Activated CD8-positive, alpha-beta memory T cell treated with anti-CD3 and anti-CD28 coated beads for 24 hours (primary cell): ENCODE measurements at places on chromosomes 11 and 22.

DNA sequence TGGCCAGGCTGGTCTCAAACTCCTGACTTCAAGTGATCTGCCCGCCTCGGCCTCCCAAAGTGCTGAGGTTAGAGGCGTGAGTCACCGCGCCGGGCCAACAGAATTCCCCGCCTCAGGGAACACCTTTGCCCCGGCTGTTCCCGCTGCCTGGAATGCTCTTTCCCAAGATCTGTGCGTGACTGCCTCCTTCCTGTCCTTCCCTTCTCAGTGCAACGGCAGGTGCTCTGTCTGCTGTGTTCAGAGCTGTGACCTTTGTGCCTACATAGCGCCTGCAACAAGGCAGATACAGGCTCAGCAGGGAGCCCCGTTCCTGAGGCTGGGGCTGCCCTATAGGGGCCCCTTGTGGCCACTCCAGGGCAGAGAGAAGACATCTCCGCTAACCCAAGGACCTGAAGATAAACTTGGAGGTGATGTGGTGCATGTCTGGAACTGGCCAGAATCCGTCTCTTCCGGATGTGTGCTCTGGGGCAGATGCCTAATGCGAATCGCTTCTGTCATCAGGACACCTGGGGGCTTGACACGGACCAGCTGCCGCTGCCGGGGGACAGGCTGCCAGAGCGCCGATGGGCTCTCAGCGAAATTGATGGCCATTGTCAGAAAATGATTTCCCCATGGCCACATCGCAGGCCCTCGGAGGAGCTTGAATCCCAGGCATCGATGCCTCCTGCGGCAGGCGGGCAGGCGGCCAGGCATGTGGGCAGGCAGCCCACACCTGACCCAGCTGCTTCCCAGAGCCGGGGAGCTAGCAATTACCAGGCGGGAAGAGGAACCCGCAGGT lies 43.5 kb upstream of the TCF20 start:
- no peak for DNase-seq

GRCh38 chr22:43823353-43823908 lies 11.3 kb upstream of the EFCAB6 start:
- DNase-seq: peak; percentile 44

GRCh38 chr22:33461698-33462434 lies 403.7 kb upstream of the SYN3 start:
- no peak for DNase-seq

- DNase-seq: no peak
Measured at GRCh38 chr11:112044961-112045360, 19.8 kb downstream of the DLAT start.

GRCh38 chr11:113365895-113366294 lies 21.7 kb upstream of the ANKK1 start:
- no peak for DNase-seq

DNA sequence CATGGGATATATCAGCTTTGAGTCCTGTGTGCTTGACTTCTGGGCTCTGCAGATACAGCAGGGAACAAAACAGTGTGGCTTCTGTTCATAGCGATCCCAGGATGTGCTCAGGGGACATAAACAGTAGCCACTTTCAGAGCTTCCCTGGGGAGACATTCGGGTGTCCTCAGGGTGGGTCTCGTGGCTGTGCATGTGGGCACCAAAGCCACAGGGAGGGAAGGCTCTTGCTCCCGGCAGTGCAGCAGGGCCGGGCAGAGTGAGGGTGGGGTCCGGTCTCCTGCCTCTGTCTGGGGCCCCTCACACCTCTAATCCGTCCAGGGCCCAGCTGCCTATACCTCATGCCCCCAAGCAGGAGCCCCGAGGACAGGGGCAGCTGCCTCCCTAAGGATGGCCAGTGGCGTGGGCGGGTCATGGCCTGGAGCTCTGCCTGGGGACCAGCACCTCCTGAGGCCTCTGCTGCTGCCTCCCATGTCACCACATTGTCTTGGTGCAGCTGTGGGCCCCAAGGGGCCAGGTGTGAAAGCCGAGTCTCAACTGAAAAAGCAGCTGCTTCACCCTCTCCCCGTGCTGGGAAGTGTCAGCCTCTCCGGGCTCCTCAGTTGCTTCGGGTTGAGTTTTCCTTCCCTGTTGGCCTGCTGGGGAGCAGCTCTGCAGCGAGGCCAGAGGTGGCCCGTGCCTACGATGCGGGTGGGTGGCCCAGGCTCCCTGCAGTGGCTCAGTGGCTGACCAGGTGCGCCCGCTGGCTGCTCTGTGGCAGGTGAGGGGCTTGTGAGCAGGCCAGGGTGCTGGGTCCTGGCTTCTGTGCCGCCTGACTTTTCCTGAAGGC lies 3.8 kb downstream of the TPCN2 start:
- DNase-seq: no peak

DNA sequence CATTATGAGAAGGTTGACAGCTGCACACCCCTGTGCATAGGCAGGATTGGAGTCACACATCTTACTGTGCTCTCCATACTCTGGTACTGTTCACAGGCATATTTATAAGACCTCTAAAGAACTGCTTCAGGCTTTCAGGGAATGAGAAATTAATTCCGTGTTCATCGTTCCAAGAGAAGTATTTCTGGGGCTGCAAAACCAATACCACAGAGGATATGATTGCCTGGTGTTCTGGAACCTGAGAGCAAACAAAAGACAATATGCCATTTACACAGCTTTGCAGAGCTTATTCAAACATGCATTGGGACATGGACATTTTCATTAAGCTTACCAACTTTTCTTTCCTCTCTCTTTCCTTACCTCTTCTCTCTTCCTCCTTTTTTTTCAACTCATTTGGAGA lies 388.7 kb downstream of the NTM start:
- no peak for DNase-seq

GRCh38 chr22:37154925-37155712 lies 5.4 kb upstream of the IL2RB start:
- DNase-seq: no peak

GRCh38 chr11:93034723-93035039 lies 65.2 kb downstream of the MTNR1B start:
- no peak for DNase-seq
